ENCODE measurements at places on chromosomes 4 and X. TPM values are rescaled to one million over a fixed set of nuclear protein-coding genes. Genes with fewer than 3 reads are reported as not detected.

The SLC4A4 gene
- total RNA-seq = 12.3 TPM

DNA sequence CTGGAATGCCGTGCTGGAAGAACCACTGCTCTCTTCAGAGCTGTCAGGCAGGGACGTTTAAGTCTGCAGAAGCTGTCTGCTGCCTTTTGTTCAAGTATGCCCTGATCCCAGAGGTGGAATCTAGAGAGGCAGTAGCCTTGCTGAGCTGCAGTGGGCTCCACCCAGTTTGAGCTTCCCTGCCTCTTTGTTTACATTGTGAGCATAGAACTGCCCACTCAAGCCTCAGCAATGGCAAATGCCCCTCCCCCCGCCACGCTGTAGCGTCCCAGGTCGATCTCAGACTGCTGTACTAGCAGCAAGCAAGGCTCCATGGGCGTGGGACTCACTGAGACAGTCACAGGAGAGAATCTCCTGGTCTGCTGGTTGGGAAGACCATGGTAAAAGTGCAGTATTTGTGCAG, 34.8 kb upstream of the MUC7 start:
- no peak for DNase-seq
- H3K4me3 ChIP-seq = no peak overlapping the region
- H3K27ac ChIP-seq = no peak overlapping the region
- no peaks in the 10 kb centered on the region for H3K4me1 ChIP-seq
- no peaks in the 10 kb centered on the region for H3K36me3 ChIP-seq
- no peaks in the 10 kb centered on the region for H3K27me3 ChIP-seq

The PAGE2 gene
- total RNA-seq = not detected

DNA sequence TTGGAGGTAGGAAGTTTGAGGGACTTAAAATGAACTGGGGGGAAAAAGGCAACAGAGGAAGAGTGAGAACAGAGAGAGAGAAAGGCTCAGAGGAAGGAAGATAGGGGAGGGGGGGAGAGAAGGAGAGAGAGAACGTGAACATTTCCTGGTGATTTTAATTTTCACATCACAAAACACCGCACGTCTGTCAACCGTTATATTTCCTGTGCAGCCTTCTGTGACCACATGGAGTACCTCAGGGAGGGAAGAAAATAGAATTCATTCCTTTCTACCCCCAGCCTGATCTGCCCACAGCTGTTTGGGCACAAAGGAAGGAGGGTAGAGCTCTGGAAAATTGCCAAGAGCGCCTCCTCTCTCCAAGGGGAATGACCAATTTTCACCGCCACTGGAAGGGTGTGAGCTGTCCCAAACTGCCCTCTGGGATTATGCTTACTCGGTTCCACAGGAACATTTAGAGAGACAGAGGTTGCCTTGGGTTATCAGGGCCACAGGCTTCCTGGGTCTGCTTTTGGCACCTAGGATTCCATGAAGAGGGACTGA, 135.7 kb upstream of the MAMLD1 start:
- no peaks in the 10 kb centered on the region for H3K27me3 ChIP-seq
- H3K4me3 ChIP-seq = no peak overlapping the region
- H3K27ac ChIP-seq = no peak overlapping the region
- no peak for DNase-seq

DNA sequence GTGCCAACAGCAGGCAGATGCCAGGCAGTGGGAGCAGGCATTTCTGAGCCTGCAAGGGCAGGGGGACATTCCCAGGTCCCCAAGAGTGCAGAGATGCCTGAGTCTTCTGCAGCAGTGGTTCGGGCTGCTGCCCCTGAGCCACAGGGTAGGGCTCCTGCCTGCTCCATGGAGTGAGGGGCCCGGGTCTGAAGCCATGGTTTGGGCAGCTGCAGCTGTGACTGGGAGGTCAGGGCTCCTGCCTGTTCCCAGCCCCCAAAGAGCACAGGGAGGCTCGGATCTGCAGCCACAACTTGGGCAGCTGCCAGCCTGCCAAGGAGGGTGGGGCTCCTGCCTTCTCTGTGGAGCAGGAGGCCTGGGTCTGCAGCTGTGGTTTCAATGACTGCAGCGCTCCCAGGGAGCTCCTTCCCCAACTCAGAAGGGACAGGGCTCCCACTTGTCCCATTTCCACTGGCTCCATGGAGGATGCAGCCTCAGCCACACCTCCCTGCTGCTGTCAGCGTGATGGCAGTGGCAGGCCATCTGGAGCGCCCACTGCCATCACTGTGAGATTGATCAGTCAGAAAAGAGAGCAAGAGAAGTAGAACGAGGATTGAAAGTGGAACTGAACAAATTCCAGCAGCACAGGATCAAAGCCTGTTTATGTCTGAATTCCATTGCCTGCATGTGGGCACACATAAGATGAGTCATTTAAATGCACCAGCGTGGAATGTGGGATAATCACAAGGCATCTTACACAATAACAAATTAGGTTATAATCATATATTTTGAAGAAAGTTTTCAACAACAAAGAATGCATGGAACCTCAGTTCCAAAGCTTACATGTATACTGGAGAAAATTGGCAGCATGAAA, 93.1 kb upstream of the CXorf51A start:
- H3K36me3 ChIP-seq = no peaks in the 10 kb centered on the region
- no peak overlapping the region for H3K4me3 ChIP-seq
- H3K27me3 ChIP-seq = no peaks in the 10 kb centered on the region
- H3K4me1 ChIP-seq = no peaks in the 10 kb centered on the region
- DNase-seq = no peak

GRCh38 chr4:37132975-37133360, 111.6 kb upstream of the NWD2 start:
- no peak for DNase-seq
- no peaks in the 10 kb centered on the region for H3K4me1 ChIP-seq
- H3K27me3 ChIP-seq = no peaks in the 10 kb centered on the region

- H3K36me3 ChIP-seq = peaks cover 24% of the 10 kb centered on the region
- no peak overlapping the region for H3K27ac ChIP-seq
- no peak overlapping the region for H3K4me3 ChIP-seq
- H3K4me1 ChIP-seq = peaks cover 27% of the 10 kb centered on the region
Observed at GRCh38 chrX:20230406-20230805, 36.3 kb downstream of the RPS6KA3 start.
